ENCODE measurements at places on chromosomes 11 and 22.

DNA sequence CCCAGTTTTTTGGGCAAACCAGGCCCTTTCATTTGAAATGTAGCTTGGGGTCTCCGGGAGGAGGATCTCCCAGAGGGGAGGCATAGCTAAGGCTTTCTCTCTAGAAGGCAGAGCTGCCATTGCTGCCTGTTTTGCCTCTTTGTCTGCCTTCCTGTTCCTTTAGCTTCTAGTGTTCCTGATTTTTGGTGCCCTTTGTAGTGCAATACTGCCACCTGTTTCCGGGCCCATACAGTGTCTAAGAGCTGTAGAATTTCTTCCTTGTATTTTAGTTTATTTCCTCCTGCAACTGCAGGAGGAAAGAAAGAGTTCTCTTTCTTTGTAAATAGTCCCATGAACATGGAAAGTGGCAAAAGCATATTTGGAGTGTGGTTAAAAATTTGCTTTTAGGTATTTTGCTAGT is 19.3 kb upstream of the GLYATL1 start:
- DNase-seq: no peak

- DNase-seq: peak; percentile 3
Observed at GRCh38 chr11:69333149-69333710, 39.3 kb downstream of the MYEOV start.

DNA sequence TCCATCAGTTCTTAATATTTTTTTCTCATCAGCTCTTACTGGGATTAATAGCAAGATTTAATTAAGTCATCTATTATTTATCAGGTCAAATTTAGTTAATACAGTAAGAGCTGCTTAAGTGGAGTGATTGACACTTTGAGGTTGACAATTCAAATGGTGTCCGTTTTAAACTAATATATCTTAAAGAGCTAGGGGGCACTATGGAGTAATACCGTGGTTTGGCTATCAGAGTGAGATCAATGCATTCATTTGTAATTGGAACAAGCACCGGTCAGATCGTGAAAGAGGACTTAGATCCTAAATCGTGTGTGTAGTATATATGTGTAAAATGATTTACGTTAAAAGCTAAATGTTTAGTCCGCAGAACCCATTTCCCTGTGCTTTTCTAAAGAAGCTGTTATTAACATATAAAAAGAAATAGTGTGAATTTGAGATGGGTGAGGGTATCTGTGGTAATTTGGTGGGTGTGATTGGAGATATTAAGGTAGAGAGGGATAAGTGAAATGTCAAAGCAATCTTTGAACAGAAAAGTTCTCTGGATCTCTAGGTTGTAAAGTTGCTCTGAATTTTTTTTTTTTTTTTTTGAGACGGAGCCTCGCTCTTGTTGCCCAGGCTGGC is 2.3 kb downstream of the SIK2 start:
- no peak for DNase-seq

- DNase-seq: no peak
Observed at GRCh38 chr22:37184816-37185541, 3.1 kb downstream of the C1QTNF6 start.

GRCh38 chr11:14612694-14613093 is 30.9 kb upstream of the PDE3B start:
- DNase-seq: no peak

DNA sequence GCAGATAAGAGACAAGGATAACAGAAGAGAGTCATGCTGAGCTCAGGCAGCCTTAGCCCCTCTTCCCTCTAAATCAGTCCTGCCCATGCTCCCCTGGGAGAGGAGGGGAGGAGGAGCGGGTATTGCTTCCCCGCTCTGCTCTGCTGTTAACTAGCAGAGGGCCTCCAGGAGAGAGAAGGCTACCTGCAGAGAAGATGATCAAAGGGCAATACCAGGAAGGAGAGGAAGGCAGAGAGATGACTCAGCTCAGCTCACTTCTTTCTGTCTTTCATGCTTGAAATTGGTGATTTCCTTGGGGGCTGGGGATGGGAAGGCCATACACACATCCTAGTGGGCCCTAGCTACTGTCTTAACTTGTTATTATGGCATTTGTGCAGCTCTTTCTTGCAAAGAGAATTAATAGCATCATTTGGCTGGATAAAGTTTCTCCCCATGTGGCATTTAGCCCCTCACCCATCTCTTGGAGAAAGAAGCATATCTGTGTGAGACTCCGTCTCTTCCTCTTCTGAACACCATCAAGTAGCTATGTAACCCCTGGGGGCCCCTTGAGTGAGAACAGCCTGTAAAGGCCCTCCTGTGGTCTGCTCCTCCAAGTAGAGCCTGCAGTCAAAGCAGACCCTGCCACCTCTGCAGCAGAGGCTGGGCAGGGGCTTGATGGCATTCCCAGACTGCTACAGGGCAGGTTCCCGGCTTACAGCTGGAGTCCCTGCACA is 33.4 kb upstream of the AMOTL1 start:
- DNase-seq: no peak

DNA sequence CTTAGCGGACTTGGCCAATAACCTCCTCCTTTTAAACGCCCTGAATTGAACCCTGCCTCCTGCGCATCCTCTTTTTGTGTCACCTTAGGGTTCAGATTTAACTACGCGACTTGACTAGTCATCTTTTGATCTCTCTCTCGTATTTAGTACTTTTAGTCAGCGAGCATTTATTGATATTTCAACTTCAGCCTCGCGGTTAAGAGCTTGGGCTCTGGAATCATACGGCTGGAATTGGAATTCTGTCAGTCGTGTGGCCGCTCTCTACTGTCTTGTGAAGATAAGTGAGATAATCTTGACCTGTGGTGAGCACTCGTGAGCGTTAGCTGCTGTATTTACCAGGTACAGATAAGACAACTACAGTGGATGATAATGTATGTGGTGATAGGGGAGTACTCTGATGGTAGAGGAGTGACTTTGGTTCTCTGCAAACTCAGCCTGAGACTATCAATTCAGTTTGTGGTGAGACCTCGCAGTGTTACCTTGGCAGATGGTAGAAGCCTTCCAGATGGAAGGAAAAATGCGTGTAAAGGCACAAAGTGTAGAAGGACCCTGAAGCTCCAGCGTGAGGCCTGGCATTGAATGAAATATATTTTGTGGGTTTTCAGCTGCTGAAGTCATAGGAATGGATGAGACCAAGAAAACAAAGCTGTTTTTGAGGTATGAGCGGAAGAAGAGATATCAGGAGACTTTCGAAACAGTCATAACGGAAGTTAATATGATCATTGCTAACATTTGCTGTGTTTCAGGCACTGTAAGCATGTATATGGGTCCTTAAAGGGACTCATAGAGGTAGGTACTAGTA is 682 bp downstream of the ATM start:
- DNase-seq: peak; percentile 41

DNA sequence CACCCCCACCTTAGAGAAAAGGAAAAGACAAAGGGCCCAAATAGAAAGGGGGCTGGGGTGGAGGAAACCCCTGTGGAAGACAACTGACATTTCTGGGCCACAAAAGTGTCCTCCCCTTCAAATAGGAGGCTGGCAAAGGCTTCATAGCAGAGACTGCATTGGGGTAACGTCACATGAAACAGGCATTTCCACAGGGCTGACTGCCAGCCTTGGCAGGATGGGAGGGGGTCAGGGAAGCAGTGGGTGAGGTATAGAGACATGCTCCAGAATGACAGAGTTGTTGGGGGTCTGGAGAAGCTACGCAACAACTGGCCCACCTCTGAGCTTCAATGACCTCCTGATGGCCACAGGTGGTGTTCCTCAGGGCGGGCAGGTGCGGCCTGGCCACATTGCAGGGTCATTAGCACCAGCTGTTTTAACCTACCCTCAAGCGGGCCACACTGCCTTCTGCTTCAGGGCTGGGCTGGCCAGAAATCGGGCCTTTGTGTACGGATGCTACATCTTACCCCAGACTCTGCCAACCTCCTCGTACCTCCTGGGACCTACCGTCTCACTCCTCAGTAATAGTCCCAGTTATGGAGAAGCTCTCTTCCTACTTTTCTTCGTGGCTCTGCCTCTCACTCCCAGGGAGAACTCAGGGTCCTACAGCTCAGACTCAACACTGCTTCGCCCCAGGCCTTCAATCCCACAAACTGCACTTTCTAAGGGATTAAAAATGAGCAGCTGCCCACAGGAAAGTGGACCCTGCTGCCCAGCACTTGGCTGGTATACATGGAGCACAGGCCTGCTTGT is 160.0 kb upstream of the NCAM1 start:
- no peak for DNase-seq

GRCh38 chr11:120066738-120067437 is 71.0 kb downstream of the TRIM29 start:
- no peak for DNase-seq

DNA sequence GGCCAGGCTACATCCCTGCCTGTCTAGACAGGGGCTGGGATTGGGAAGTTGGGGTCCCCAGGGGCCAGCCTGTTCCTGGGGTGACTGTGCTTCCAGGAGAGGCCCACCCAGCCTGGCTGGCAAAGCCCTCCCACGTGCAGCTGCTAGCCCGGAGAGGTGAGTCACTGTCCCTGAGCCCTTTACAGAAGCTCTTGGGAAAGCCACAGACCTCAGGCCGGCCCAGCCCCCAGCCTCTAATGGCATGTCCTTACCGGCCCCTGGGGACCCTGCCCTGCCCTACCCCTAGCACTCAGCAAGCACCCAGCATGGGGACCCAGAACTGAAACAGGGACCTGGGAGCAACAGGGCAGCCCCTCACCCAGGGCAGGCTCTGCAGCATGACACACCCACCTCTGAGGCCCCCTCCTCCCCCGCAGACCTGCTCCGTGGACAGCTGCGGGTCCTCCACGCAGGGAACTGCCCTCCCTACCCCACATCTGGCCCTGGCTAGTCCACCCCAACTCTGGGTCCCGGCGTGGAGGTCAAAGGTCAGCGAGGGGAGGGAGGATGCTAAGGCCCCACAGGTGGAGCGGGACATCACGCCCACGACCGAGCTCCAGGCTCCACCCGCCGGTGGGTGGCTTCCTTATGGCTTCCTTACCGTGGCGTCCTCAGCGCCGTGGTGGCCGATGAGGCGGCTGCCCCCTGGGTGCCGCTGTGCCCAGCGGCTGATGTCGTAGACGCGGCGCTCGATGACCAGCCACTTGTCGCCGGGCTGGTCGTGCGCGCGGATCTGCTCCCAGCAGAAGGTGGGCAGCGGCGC is 615 bp downstream of the FADS3 start:
- DNase-seq: peak; percentile 45

DNA sequence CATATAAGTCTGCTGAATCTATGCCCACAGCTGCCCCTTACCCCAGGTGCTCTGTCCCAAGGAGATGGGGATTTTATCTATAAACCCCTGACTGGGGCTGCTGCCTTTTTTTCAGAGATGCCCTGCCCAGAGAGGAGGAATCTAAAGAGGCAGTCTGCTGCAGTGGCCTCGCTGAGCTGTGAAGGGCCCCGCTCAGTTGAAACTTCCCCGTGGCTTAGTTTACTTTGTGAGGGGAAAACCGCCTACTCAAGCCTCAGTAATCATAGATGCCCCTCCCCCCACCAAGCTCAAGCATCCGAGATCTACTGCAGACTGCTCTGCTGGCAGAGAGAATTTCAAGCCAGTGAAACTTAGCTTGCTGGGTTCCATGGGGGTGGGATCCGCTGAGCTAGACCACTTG is 7.4 kb upstream of the SCGB1D4 start:
- no peak for DNase-seq

- no peak for DNase-seq
Observed at GRCh38 chr11:926341-926916, 759 bp downstream of the AP2A2 start.

GRCh38 chr11:66904981-66905521 is 48.2 kb downstream of the LRFN4 start:
- no peak for DNase-seq

GRCh38 chr11:114169321-114169749 is 109.8 kb downstream of the ZBTB16 start:
- no peak for DNase-seq

DNA sequence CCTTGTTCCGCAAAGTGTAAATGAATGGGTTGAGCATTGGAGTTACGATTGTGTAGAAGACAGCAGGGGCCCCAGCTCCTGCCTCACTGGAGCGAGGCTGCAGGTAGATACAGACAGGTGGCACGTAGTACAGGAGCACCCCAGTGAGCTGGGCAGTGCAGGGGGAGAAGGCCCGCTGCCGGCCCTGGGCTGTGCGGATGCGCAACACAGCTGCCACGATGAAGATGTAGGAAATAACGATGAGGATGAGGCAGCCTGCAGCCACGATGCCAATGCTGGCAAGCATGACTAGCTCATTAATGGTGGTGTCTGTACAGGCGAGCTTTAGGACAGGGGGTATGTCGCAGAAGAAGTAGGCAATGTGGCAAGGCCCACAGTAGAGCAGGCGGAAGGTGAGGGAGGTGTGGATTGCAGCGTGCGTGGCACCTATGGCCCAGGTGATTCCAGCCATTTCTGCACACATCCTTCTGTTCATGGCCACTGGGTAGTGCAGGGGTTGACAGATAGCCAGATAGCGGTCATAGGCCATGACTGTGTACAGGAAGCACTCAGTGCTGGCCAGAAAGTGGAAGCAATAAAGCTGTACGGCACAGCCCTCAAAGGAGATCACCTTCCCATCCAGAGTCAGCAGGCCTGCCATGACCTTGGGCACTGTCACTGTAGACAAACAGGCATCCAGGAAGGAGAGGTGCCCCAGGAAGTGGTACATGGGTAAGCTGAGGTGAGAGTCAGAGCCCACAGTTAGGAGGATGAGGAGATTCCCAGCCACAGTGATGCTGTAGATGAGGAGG is 616 bp downstream of the OR10S1 start:
- no peak for DNase-seq

GRCh38 chr22:26658671-26659478 is 1.5 kb downstream of the MIAT start:
- DNase-seq: peak; percentile 84
